K562 (cell line): ENCODE measurements at places on chromosomes 1 and 21. TPM values are rescaled to one million over a fixed set of nuclear protein-coding genes. Genes with fewer than 3 reads are reported as not detected.
A peak's percentile ranks its signal among the peaks of the same experiment; 100 is the strongest.

The TMEM52 gene
- total RNA-seq: 21.5 and 22.5 TPM in 2 replicates

The IQGAP3 gene
- total RNA-seq: 14.1 and 16.6 TPM in 2 replicates

DNA sequence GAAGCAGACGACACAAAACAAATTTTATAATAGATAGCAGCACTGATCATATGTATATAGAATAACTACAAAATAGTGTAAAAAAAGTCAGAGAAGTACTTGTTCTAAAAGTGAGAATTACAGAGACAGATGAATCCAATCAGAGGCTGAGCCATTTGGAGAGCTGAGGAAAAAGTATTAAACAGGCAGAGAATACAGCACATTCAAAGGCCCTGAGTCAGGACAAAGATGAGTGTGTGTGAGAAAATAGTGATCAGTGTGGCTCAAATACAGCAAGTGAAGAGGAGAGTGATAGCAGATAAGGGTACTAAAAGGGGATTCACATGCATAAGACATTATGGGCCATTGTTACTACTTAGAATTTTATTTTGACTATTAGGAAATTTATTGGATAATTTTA lies 430.6 kb upstream of the BRINP3 start:
- H3K27ac ChIP-seq: no peak overlapping the region
- H3K27me3 ChIP-seq: no peaks in the 10 kb centered on the region
- H3K4me1 ChIP-seq: no peaks in the 10 kb centered on the region
- H3K36me3 ChIP-seq: no peaks in the 10 kb centered on the region

- no peaks in the 10 kb centered on the region for H3K27me3 ChIP-seq
- H3K4me1 ChIP-seq: peaks cover 7% of the 10 kb centered on the region; the same call in 1 of the 2 replicates
- peak; percentile 92 for DNase-seq
- peak overlapping the region; percentile 91 for H3K27ac ChIP-seq
- H3K4me3 ChIP-seq: no peak overlapping the region
- no peaks in the 10 kb centered on the region for H3K36me3 ChIP-seq
These were observed 51.7 kb upstream of the ACADM start for GRCh38 chr1:75672528-75673393.

DNA sequence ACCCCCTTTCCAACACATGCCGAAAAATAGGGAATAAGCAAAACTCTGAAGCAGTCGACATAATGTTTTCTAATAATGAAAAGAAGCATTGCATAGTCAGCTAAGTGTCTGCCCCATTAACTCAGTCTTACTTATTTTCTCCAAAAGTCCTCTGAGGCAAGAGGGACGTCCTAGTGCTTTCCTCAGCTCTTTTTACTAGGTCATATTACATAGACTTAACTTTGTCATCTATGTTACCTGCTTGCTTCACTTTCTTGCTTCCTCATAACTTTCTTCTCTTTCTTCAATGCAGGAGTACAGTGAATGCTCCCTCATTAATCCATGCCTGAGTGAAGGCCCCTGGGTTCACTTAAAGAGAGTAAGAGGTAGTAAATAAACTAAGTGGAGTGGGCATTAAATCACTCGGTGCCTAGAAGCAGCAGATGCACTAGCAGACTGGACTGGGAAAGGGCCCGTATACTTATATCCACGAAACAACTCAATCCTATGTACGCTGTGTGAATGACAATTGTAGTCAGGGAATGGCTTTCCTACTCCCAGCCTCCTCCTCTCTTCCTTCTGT lies 210.5 kb upstream of the SPAG17 start:
- no peaks in the 10 kb centered on the region for H3K27me3 ChIP-seq
- H3K4me3 ChIP-seq: no peak overlapping the region
- no peak overlapping the region for H3K27ac ChIP-seq
- H3K4me1 ChIP-seq: no peaks in the 10 kb centered on the region
- no peaks in the 10 kb centered on the region for H3K36me3 ChIP-seq
